Subcutaneous preadipocyte (primary cell): ENCODE measurements at places on chromosomes 6 and 20. TPM values are rescaled to one million over a fixed set of nuclear protein-coding genes. Genes with fewer than 3 reads are reported as not detected.

Gene KCNK15
- 1.4 and 3.3 TPM in 2 replicates for total RNA-seq

Gene SYTL3
- 0.37 and 1.6 TPM in 2 replicates for total RNA-seq

Gene HLA-DRA
- total RNA-seq: 0.73 and 2.0 TPM in 2 replicates

Gene SRPK1
- total RNA-seq: 55.1 and 77.4 TPM in 2 replicates

Gene F13A1
- not detected in 2 replicates for total RNA-seq

Gene SLC22A16
- total RNA-seq: not detected in 2 replicates

Gene PGC
- not detected in 2 replicates for total RNA-seq

Gene DLL1
- 0.73 and 0.78 TPM in 2 replicates for total RNA-seq

Gene CGAS
- total RNA-seq: 3.3 and 10.9 TPM in 2 replicates

Gene CFAP206
- total RNA-seq: 0.20 and 0.37 TPM in 2 replicates

Gene POU5F1
- total RNA-seq: 0.59 TPM in 1 of 2 replicates, not detected in the other

Gene ADTRP
- 1.8 and 4.0 TPM in 2 replicates for total RNA-seq

Gene GJA10
- total RNA-seq: not detected in 2 replicates

Gene ULBP2
- 1.5 and 2.2 TPM in 2 replicates for total RNA-seq

Gene ABHD16B
- total RNA-seq: not detected in 2 replicates

Gene FERMT1
- 17.2 and 17.3 TPM in 2 replicates for total RNA-seq

Gene SERPINB1
- total RNA-seq: 14.1 and 22.4 TPM in 2 replicates

Gene DNAH8
- not detected in 2 replicates for total RNA-seq

Gene UBE2V1
- total RNA-seq: 85.0 and 96.3 TPM in 2 replicates

Gene TSBP1
- total RNA-seq: not detected in 2 replicates

Gene CD83
- total RNA-seq: 1.8 and 3.9 TPM in 2 replicates

Gene THBD
- 7.3 and 15.1 TPM in 2 replicates for total RNA-seq

Gene RAET1L
- total RNA-seq: not detected in 2 replicates

Gene SAMD10
- total RNA-seq: 0.37 and 1.8 TPM in 2 replicates

Gene PRDM13
- total RNA-seq: not detected in 2 replicates

Gene LAMA4
- 511 and 632 TPM in 2 replicates for total RNA-seq
